ENCODE measurements at places on chromosomes 16 and 17. TPM values are rescaled to one million over a fixed set of nuclear protein-coding genes. Genes with fewer than 3 reads are reported as not detected.

DNA sequence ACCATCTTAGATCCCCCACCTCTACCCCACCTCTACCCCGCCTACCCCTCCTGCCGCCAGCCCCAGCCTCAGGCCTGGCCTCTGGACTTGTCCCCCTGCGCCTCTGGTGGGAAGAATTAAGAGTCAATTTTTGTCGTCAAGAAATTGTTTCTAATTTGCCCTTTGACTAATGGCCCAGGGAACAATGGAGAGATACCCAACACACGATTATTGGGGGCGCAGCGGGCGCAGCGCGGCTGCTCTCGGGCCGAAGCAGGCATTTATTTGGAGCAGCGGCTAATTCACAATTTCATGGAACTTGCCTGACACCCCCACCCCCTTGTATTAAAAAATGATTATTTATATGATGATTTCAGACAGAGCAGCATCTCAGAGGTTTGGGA, 4.4 kb upstream of the BAHCC1 start:
- DNase-seq, result no peak

The ANKRD40 gene
- total RNA-seq, result 35.4 TPM

The MRPS7 gene
- total RNA-seq, result 24.1 TPM

- DNase-seq, result no peak
Measured at GRCh38 chr17:76567634-76568432, 17.8 kb downstream of the ST6GALNAC2 start.

DNA sequence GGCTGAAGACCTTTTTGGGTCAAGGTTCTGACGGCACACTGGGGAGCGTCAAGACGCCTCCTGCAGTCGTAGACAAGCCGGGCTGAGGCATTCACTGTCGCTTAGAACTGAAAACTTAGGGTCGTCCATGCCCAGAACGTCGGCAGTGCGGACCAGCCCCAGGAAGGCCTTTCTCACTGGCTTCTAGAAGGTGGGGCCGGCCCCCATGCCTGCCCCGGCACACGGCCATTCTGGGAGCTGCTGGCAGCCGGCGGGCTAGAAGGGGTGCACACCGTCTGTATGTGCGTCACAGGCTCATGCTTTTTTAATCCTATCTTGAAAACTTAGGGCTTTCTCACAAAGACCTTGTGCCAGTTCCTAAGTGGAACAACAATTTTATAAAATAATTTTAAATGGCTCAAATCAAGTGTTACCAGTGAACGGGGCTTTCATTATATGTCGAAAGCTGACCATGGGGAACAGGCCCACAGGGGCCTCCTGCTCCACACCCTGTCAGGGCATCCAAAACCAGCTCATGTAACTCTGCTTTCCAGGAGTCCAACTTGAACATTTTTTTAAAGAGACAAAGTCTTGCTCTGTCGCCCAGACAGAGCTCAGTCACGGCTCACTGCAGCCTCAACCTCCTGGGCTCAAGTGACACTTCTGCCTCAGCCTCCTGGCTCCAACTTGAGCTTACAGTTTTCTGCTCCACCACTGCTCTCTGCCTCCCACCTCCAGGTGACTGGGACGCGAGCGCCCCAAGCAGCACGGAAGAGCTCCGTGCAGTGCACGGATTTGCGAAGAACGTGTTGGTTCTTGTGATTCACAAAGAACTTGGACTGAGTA, 111.2 kb downstream of the ANKRD11 start:
- DNase-seq, result no peak

- no peak for DNase-seq
Measured at GRCh38 chr16:8863594-8864424, 5.0 kb downstream of the CARHSP1 start.

DNA sequence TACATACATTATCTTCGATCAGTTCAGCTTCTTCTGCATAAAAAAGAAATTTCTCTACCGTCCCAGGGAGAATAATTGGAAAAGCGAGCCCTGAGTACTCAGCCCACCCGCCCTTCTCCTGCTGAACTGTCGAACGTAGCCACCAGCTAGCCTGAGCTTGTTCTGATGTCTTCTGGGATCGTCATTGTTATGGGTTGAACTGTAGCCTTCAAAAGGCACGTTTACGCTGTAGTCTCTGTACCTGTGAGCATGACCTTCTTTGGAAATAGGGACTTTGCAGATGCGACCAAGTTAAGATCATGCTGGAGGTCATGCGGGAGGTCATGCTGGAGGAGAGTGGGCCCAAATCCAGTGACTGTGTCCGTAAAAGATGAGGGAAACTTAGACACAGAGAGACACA, 86.2 kb downstream of the CMIP start:
- no peak for DNase-seq

DNA sequence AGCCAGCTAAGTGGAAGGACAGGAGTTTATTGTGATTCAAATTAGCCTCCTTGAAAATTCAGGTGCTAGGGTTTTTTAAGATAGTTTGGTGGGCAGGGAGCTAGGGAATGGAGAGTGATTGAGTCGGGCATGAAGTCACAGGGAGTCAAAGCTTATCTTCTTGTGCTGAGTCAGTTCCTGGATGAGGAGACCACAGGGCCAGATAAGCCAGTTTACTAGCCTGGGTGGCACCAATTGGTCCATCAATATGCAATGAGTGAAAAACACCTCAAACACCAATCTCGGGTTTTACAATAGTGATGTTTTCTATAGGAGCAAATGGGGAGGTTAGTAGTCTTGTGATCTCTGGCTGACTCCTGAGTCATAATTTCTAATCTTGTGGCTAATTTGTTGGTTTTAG, 165.1 kb downstream of the ABCC12 start:
- no peak for DNase-seq

DNA sequence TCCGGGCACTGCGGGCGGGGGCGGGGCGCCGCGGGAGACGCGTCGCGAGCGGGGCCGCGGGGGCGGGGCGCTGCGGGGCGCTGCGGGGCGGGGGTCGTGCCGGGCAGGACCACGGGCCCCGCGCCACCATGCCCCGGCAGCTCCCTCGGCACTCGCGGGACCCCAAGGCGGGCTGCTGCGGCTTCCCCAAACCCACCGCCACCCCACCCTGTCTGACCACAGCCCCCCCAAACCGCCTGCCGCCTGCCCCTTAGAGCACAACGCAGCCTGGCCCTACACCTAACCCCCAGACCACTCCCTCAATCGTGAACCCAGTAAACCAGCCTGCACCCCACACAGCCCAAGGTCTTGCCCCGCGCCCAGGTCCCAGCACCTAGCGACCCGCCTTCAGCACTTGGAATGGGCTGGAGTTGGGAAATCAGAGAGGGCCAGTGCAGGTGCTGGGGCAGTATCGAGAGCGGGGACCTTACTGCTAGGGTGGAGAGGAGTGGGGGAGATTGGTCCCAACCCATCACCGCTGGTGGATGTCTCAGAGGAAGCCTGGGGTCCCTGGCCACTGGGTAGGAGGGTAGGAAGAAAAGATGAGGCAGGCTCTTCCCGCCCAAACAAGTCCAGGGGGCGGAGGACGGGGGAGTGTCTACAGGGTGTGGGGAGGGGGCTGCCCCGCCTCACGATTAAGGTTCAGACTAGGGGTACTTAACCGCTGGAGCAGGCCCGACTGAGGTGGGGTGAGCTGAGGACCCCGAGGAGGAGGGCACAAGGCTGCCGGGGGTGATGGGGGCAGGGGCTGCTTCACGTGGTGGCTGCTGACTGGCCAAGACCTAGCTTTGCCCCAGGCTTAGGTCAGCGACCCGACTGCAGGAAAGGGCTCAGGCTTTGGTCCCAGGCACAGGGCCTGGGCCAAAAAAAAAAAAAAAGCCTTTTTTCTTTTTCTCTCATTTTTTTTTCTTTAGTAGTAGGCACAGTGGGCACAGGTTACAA, 539 bp upstream of the VAMP2 start:
- no peak for DNase-seq

- DNase-seq, result no peak
Measured at GRCh38 chr16:24203675-24204074, 52.5 kb upstream of the CACNG3 start.

DNA sequence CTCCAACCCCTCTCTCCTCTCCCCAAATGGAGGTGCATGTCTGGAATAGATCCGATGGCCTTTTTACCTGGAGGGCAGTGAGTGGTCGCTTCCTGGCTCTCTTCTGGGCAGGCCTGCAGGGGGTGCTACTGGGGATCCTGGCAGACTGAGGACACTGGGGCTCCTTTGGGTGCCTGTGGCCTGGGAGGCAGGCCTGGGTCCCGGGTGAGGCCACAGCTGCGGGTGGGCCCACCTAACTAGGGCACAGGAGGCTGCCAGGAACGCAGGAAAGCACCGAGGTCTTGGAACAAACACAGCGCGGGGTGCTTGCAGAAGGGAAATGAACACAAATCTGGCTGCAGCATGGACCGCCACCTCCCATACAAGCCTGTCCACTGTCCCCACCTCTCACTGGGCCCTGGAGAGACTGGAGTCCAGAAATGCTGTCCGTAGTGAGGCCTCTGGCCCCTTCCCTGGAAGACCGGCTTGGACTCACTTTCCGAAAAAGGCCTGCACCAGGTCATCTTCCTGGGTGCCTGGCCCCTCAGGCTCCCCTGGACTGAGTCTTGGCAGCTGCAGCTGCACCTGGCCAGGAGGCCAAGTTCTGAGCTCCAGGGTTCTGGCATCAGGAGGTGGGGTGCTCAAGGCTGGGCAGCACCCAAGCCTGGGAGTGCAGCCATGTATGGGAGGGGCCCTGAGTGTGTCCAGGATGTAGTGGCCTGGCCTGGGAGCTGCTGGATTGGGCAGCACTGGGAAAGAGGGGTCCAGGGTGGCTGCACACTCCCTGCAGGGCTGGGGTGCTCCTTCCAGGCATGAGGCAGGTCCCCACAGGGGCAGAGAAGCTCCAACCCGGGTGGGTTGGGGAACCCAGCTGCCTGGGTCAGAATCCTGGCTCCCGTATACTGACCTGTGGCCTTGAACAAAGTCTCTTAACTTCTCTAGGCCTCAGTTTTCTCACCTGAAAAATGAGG, 195.1 kb downstream of the IRF8 start:
- no peak for DNase-seq

The SNAI3 gene
- not detected for total RNA-seq

The CCL17 gene
- not detected for total RNA-seq

The KIF18B gene
- not detected for total RNA-seq

- DNase-seq, result no peak
Measured at GRCh38 chr16:71359431-71359830, 908 bp downstream of the CALB2 start.

- DNase-seq, result no peak
Measured at GRCh38 chr17:40843242-40843641, 20.8 kb upstream of the KRT10 start.

The CD300C gene
- not detected for total RNA-seq

The SMTNL2 gene
- total RNA-seq, result 15.6 TPM

The CBX2 gene
- 4.6 TPM for total RNA-seq

DNA sequence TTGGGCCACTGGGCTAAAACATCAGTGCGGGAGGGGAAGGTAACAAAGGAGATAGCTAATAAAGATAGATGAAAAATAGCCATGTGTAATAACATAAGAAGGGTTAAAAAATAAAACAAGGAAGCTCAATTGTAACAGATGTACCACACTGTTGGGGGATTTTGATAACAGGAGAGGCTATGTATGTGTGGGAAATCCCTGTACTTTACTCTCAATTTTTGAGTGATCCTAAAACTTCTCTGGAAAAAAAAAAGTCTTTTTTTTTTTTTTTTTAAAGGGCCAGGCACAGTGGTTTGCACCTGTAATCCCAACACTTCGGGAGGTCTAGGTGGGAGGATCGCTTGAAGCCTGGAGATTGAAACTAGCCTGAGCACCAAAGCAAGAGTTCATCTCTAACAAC, 1.9 kb upstream of the MMD start:
- no peak for DNase-seq

DNA sequence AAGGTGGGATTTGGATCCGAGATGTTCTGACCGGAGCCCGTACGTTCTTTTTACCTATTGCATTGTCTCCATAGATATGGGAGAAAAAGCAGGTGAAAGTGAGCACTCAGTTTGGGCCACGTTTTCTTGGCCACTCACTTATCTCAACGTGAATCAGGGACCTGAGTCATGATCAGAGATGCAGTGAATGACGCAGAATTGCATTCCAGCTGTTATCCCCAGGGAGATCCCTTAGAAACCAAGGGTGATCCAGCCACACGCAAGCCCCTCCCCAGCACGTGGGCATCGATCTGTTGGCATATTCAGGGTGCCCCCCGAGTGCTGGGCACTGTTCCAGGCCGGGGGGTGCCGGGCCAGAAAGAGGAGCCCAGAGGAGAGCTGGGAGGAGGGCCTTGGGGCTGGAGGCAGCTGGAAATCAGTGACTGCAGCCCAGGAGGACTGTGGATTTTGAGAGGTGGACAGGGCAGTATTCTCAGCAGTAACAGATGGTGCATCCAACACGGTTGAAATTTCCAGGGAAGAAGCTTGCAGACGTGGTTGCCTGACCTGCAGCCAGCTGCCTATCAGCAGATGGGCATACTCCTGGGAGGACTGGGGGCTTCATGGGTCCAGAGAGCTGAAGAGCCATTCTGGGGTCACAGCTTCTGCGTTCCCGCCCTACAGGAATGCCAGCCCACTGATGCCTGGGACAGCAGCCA, 87.2 kb upstream of the CACNG5 start:
- DNase-seq, result no peak

DNA sequence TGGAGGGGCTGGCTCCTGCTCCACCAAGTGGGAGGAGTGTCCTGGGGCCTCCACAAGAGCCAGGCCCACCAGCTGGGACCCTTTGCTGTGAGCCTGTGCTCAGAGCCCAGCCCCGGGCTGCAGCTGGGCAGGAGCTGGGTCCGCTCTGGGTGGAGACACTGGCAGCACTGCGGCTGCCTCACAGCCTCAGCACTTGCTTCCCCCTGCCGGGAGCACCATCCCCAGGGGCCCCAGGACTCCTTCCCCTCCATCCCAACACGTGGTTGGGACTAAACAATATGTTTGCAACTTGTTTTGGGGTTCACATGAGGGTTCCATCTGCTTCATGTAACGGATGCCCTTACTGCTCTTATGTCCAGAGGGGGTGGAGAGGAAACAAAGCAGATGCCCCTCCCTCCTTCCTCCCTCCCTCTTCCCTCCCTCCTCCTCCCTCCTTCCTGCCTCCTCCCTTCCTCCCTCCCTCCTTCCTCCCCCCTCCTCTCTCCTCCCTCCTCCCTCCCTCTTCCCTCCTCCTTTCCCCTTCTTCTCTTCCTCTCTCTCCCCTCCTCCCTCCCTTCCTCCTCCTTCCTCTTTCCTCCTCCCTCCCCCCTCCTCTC, 16.3 kb upstream of the CBFA2T3 start:
- DNase-seq, result no peak

The CACNG3 gene
- not detected for total RNA-seq

The CNTNAP4 gene
- not detected for total RNA-seq

The PSMC3IP gene
- total RNA-seq, result 2.9 TPM

- no peak for DNase-seq
Measured at GRCh38 chr16:47142486-47142820, 1.3 kb downstream of the NETO2 start.

DNA sequence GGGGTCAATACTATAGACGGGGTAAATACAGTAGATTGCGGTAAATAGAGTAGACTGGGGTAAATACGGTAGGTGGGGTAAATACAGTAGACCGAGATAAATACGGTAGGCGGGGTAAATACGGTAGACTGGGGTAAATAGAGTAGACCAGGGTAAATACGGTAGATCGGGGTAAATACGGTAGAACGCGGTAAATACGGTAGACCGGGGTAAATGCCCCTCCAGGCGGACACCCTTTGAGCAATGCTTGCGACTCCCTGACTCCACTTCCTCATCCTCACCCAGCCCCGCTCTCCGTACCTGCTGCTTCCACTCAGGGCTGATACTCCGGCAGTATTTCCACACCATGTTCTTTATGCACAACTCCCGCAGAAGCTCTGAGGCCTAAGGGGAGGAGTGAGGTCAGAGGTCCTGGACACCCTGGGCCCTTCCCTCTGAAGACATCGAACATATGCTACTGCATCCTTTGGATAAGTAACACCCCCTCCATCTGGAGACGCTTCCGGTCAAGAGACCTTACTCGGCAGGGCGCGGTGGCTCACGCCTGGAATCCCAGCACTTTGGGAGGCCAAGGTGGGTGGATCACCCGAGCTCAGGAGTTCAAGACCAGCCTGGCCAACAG, 13.3 kb upstream of the CRK start:
- no peak for DNase-seq

- no peak for DNase-seq
Measured at GRCh38 chr16:75497558-75497957, 2.3 kb upstream of the CHST6 start.
